ENCODE measurements at places on chromosomes 3 and 15.

DNA sequence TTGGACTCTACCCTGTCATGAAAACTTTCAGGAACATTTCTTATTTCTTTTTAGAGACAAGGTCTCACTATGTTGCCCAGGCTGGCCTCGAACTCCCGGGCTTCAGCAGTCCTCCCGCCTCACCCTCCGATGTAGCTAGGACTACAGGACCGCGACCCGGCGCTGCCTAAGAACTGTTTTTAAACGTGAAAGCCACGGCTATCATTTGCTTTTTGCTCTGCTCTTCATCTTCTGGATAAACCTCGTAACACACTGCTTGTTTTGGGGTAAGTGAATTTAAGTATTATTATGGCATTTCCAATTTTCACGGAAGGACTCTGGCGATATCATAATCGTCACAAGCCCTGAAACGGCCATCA lies 14.3 kb upstream of the CCNL1 start:
- DNase-seq = no peak

DNA sequence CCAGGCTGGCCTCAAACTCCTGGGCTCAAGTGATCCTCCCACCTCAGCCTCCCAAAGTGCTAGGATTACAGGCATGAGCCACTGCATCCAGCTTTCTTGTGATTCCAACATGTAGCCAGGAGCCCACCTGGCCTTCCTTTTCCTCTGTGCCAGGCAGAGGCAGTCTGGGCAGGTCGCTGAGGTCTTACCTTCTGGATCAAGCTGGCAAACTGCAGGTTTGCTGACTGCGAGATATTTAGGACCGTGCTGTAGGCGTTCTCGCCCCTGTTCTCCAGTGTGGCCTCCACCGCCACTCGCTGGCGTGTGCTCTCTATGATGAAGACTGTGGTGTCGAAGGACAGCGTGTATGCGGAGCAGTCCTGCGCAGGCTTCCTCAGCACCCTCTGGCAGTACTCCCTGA lies 42.5 kb downstream of the FEM1B start:
- DNase-seq = no peak

GRCh38 chr15:74823324-74823723 lies 3.1 kb upstream of the CPLX3 start:
- no peak for DNase-seq

- no peak for DNase-seq
These were observed 612 bp downstream of the UBA5 start for GRCh38 chr3:132660811-132661070.

DNA sequence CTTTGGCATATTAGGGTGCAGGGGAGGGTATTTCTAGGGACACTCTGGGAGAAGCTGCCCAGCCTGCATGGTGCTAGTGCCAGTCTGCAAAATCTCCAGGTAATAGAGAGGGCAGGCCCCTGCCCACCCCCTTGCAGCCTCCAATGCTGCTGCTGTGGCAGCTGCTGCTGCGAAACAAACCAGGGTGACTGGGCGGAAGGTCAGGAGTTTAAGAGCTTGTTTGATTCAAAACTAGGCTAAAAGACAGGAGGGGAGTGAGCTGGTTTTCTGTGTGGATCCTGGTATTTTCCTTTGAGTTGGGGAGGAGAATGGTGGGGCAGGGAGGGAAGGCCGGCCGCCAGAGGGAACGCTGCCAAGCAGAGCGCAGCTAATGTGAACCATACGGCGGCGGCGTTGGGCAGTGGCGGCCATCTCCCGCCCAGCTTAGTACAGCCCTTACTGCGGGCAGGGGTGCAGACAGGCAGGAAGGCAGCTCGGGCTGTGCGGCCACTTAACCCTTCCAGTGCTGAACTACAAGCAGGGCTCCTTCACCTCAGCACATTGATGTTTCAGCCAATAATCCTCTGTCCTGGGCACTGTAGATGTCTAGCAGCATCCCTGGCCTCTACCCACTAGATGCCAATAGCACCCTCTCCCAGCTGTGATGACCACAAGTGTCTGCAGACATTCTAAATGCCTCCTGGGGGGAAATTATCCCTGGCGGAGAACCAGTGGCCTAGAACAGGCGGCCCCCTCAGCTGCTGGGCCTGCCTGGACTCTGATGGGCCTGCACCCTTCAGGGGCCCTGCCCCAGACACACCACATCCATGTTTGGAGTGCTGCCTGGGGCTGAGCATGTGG lies 125.7 kb downstream of the EEFSEC start:
- DNase-seq = no peak

DNA sequence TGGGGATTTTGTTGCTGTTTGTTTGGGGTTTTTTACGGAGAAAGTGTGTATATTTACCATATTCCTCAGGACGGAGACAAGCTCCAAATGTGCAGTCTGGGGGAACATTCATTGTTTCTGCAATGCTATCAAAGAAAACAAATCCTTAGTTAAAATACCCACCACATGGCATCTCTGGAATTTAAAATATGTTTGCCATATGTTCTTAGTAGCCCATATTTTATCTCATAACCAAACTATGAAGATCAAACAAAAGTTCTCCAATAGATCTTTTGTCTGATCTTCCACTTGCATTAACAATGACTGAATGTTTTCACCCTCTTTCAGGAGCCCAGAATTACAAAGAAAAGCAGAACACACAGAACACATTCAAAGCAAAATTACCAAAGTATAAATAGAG lies 35.3 kb downstream of the EFHB start:
- no peak for DNase-seq

DNA sequence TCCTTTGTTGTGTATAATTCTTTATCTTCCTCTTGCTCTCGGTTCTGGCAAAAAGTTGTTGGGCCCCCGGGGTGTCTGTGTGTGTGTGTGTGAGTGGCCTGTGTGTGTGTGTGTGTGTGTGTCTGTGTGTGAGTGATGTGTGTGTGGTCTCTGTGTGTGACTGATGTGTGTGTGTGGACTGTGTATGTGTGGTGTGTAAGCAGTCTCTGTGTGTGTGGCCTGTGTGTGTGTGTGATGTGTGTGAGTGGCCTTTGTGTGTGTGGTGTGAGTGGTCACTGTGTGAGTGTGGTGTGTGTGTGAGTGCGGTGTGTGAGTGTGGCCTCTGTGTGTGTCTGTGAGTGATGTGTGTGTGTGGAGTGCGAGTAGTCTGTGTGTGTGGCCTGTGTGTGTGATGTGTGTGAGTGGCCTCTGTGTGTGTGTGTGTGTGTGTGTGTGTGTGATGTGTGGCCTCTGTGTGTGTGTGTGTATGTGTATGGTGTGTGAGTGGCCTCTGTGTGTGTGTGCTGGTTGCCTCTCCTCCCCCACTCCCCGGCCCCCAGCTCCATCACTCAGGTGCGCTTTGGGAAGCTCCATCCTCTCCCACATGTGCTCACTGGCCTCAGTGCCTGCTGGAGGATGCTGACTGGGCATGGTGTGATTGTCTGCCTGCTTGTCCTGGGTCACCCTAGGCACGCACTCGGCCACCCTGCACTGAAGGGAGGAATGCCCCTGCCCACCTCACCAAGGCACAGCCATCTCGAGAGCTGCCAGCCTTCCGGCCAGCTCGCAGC lies 8.8 kb downstream of the LINGO1 start:
- DNase-seq = no peak

DNA sequence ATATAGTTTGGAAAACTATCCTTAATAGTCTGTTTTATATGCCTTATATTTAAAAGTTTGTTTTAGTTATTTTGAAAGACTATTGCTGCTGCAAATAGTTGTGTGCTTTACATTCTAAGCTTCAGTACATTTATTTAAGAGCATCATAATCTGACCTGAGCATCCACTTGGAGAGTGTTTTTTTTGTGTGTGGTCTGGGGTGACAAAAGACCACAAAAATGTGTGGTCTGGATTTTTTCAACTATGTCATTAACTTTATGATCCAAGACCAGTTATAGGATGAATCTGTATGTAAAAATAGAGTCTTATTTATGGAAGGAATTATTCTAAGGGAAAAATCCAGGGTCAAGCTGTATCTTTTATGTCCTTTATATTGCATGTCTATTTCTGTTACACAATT lies 77.4 kb downstream of the SLTM start:
- no peak for DNase-seq

DNA sequence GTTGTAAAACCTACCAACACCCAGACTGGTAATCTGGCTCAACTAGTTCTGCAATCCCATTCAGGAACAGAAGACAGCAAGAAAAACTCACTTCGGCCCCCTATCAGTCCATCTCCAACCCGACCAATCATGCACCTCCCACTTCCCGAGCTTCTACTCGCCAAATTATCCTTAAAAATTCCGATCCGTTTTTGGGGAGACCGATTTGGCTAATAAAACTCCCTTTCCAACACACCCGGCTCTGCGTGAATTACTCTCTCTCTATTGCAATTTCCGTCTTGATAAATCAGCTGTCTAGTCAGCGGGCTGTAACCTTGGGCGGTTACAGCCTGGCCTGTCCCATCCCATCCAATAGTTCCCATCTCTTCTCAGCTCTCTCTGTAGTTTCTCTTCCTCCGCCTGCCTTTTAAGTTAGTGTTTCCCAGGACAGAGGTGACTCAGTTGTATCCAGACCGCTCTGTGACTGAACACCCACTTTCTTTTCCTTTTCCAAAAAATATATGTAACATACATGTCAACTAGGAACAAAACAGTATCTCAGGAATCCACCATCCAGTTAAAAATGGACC lies 780 bp upstream of the ACAD9 start:
- no peak for DNase-seq

GRCh38 chr15:78259232-78259631 lies 5.1 kb upstream of the DNAJA4 start:
- no peak for DNase-seq

- no peak for DNase-seq
These were observed 19.3 kb downstream of the CPOX start for GRCh38 chr3:98574132-98574531.

- no peak for DNase-seq
These were observed 1120.1 kb downstream of the ROBO1 start for GRCh38 chr3:78647726-78648125.

- no peak for DNase-seq
These were observed 39.0 kb upstream of the IGF1R start for GRCh38 chr15:98609144-98609852.

DNA sequence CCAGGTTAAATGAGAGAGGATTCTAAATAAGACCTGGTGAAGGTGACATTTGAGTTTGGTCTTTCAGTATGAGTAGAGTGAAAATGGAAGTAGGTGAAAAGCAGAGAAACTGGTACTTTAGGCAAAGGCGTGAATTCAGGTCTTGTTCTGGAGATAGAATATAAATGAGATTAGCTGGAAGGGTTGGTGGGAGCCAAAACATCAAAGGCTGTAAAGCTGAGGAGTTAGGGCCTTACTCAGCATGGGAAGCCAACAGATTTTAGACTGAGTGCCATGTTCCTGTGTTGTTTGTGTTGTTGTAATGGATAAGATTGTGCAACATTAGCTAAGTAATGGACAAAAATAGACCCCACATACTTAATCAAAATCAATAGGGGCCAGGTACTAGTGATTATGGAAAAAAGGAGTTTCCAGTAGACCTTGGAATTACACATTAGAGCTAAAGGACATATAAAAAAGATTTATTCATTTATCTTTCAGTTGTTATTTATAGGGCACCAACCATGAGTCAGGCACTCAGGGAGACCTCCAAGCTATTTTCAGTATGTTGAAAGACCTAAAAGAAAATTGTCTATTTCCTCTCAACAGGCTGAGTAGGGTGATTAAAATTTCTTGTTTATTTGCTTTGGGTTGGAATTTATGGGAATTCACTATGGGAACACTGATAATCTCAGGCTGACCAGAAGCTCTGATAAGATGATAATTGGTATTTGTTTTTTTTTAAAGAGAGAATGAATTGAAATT lies 20.8 kb downstream of the ARL14 start:
- no peak for DNase-seq

DNA sequence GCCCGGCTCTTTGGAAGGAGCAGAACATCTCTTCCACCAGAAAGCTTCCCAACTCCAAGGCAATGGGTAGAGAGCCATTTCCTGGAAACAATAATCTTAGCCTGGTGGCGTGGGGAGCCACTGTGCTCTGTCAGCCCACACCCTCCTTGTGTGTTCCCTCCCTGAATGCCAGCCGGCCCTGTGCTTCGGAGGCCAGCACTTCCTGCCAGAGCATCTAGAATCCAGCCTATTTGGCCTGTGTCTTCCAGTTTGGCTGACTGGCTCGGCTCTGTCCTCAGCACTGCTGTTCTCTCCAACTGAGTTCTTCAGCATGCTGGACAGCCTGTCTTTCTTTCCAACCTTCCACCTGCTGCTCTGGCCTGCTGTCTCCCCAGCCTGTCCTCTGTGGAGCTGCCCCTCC lies 349.3 kb downstream of the MFSD1 start:
- no peak for DNase-seq

- no peak for DNase-seq
These were observed 415.3 kb downstream of the TIGIT start for GRCh38 chr3:114709102-114709501.

DNA sequence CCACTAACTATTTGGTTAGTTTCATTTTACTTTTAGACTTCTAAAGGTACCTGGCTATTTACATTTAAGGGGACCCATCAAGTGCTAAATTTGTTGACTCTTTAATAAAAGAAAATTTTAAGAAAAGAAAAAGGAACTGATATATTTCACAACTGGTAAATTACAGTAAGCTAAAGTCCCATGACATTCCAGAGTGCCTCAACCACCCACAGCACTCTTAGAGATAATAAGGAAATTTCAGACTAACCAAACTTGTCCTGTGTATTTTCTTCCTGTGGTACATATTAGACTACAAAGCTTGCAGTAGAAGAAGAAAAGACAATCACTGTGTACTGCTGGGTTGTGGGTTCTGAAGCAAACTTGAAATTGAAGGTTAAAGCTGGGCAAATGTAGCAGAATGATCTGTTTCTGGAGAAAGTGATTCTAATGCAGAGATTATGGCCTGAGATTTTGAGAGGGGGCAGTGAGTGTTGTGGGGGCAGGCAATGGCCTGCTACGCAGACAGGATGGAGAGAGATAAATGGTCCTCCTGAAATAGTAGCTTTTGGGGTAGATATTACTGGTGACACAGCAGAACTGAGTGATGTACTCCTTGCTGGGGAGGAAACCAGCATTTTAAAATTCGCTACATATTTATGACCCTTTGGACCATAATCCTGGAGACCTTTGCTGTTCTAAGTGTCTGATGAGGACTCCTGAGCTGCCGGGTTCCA lies 24.5 kb upstream of the MFSD1 start:
- no peak for DNase-seq

DNA sequence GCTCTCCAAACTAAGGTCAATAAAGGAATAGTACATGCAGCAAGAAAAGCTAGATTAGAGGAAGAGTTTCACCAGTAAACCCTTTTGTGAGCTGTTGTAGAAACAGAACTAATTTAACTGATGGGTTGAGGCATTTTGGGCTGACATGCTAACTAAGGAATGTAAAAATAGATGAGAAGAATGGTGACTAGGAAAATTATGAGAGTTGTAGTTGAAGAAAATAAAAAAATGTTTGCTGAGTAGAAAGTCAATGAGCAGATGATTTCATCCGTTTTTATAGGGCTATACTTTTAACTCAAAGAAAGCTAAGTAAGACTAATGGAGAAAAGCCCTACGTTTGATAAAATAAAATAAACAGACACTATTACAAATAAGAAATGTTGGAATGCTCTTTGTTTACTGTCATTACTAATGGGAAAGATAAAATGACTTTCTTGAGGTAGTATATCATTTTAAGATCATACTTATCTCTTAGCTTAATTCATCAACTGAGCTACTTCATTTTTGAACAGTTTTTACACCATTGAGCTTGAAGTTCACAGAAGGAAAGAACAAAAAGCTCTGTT lies 209.4 kb upstream of the DPH6 start:
- no peak for DNase-seq

Data from stimulated activated CD8-positive, alpha-beta memory T cell treated with anti-CD3 and anti-CD28 coated beads, Interleukin-15, amount 100 ng/mL, for 24 hours (primary cell).